ENCODE measurements at places on chromosomes 3 and 15.

GRCh38 chr3:78988324-78988723 lies 779.5 kb downstream of the ROBO1 start:
- no peak for DNase-seq

GRCh38 chr15:72312605-72313447 lies 7.1 kb downstream of the CELF6 start:
- peak; percentile 59 for DNase-seq

DNA sequence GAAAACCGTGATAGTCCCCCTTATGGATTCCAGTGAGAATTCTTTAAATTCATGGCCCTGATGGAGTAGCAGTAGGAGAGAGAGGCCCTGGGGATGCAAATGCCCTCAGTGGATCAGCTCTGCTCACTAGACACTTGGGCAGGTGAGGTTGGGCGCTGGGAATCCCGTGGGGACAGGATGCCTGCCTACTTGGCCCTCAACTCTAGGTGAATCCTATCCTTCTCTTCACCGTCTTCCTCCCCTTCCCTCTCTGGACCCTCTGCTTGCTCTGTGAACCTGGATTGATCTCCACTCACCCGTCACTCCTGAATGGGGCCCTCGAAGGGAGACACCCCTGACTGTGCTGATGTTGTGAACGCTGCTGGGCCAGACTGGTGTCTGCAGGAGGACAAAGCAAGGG lies 77.4 kb downstream of the SEC22A start:
- no peak for DNase-seq

GRCh38 chr15:39888809-39889208 lies 31.3 kb downstream of the GPR176 start:
- DNase-seq: no peak

- peak; percentile 97 for DNase-seq
Measured at GRCh38 chr3:160449636-160450598, at the start of gene TRIM59. Gene TRIM59, minus strand, starts transcription at chr3:160449786. Its CDS starts 10,603 bp downstream, at chr3:160439183.

DNA sequence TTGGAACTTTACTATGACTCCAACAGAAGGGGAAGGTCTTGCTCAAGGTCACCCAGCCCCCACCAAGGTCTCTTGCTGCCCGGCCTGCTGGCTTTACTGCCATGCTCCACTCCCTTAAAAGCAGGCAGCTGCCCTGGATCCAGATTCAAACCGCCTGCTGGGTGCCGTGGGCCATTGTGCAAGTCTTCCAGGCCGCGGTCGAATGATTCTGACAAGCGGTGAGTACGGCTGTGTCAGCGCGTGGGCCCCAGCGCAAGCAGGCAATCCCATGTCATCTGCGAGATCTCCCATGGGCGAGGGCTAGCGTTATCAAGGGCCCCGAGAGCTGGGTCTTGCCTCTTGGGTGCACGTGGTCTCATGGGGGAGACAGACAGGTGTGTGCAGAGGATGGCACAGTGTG lies 37.6 kb downstream of the CORO2B start:
- no peak for DNase-seq

DNA sequence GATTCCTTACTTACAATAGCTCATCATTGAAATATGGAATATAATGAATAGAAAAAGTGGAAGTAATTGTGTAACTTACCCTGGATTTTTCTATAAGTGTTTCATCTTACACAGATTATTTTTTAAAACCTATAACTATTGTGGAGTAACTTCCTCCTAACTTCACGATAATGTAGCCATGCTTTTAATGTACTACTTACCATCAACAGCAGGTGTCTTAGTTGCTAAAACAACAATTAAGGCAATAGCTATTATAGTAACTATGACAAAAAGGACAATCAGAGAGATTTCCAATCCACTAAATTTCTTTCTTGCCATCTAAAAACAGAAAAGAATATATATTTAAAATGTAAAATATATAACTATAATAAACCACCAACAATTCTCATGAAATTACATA lies 2.6 kb downstream of the SI start:
- no peak for DNase-seq

DNA sequence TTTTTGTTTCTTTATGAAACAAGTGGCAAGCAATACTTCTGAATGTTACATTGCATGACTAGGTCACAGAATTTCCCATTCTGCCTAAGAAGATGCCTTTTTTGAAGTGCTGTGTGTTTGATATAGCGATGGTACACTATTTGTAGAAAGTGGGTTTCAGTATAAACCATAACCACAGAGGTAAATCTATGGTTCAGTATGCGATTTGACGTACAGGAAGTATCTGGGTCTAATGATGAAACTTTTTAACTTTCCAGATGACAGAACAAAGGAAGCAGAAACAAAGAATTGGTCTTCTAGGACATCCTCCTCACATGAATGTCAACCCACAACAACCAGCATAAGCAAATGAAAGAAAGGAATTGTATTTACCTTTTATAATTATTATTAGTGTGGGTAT lies 133.4 kb upstream of the BHLHE40 start:
- DNase-seq: no peak

DNA sequence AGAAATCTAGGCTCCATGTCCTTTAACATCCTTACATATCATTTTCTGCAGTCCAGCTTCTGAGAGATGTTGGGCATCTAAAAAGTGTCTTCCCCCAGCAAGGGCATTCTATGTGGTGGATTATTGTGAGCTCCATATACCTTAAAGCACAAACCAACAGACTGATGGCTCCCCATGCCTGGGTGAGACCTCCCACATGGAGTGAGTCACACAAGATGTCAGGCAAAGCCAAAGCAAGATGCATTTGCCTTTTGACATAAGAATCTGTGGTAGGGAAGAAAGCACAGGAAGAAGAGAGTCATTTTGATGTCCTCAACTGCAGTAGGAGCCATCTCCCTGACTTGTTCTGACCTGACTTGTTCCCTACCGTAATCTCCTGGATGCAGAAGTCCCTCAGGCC lies 238.7 kb upstream of the EIF1B start:
- no peak for DNase-seq

- no peak for DNase-seq
Measured at GRCh38 chr15:29910068-29910467, 87.8 kb upstream of the TJP1 start.

- DNase-seq: no peak
Measured at GRCh38 chr3:193943200-193943599, 192.7 kb upstream of the HES1 start.

GRCh38 chr3:14793126-14793857 lies 25.5 kb upstream of the FGD5 start:
- DNase-seq: no peak

DNA sequence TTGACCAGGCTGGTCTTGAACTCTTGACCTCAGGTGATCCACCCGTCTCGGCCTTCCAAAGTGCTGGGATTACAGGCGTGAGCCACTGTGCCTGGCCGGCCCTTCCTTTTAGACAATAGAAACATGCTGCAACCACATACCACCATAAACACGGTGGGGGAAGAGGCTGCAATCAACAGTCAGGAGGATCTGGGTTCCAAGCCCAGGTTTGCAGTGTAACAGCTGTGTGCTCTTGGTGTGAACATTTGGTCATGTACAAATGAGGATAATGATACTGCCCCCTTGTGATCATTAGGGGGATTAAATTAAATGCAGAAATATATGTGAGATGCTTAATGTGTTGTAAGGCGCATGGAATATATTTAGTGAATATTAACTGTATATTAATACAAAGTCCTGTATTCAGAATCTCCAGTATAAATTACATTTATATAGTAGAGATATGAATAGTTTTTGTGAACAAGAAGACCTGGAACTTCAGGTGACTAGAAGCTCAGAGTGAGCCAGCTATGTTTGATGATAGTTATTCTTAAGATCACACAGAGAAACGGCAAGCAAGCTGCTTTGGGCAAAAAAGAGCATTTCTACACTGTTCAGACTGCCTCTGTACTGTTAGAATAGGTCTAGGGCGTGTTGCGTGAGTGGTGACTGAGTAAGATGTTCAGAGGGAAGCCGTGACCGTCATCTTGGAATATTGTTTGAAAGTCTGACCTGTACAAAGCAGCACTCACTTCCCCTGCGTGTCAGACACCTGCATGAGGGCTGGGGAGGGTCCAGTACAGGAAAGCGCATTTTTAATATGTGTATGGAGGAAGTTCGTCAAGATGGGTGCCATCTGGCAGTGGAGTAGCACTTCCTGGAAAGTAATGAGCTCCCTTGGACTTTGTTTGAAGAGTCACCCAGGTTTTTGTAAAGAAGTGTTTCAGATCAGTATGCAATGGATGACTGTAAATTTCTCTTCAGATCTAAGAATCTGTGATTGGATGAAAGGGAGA lies 125.8 kb downstream of the PGPEP1L start:
- DNase-seq: no peak

- DNase-seq: peak; percentile 64
Measured at GRCh38 chr3:106609666-106610301, 741.0 kb upstream of the CBLB start.

DNA sequence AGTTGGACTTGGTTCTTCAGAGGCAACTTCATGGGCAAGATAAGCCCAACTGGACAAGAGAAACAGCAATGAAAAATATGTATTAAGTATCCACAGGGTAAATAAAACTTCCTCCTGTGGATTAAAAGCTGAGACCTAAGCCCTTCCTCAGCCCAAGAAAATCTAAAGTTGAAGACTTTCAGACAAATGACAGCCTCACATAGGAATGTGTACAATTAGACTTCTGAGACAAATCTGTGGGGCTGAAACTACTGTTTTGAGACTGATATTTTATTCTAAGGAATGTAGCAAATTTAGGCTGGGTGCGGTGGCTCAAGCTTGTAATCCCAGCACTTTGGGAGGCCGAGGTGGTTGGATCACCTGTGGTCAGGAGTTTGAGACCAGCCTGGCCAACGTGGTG lies 74.2 kb upstream of the IL12A start:
- no peak for DNase-seq

GRCh38 chr3:178823150-178823549 lies 248.5 kb downstream of the ZMAT3 start:
- no peak for DNase-seq

DNA sequence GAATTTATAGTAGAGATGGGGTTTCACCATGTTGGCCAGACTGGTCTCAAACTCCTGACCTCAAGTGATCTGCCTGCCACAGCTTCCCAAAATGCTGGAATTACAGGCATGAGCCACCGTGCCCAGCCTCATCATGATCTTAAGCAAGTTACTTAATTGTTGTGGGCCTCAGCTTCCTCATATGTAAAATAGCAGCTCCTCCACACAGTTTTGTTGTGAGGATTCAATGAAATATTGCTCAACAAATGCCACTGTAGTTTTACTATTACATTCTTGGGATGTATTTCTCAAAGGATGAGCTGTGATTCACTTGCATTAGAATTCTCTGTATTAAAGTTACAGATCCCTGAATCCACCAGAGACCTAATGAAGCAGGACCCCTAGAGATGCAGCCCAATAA lies 168.8 kb downstream of the ADAMTS9 start:
- no peak for DNase-seq

DNA sequence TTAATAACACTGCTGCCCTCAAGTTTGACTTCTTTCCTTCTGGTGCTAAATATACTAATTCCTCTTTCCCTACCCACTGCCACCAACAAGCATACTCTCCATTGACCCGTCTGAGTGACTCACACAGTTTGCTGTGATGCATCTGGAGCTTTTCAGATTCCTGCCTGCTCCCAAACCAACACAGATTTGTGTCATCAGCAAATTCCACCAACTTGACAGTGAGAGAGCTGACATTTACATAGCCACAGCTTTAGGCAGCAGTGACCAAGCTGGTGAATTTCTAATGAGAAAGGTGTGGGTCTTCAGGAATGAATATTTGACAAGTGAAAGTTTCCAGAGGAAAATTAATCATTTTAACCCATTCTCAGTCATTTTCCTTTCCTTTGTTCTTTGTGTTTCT lies 96.5 kb upstream of the PRICKLE2 start:
- DNase-seq: no peak

DNA sequence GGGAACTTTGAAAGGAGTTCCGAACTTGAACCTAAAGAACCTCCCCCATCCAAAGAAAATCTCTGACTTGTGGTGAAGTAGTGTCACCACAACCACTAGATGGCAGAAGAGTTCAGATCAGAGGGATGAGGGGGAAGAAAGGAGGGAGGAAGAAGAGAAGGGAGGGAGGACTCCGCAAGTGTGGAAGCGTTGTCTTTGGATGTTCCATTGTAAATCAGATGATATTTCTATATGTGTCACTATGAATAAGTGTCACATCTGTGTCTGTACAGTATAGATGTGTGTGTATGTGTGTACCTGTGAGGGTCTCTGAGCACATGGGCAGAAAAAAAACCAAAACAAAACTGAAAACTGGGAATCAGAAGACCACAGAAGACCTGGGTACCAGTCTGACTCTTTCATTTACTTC lies 16.9 kb downstream of the SLC24A1 start:
- DNase-seq: peak; percentile 37

GRCh38 chr15:33912326-33912725 lies 56.0 kb upstream of the CHRM5 start:
- no peak for DNase-seq

DNA sequence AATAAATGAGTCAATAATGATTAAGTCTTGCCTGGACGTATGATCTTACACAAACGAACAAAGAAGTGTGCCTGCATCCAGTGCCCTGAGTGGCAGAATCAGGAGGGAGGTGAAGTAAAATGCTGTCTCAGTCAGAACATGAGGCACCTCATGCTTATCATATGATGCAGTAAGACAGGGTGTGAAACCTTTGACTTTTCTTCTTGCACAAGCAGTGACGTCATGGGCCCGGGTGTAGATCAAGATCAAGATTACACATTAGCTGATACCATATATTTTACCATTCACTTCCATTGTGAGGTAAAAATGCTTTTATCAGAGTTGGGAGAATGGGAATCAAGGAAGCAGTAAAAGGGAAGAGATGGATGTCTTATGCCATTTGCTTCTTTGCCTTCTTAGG lies 291.6 kb upstream of the PLSCR5 start:
- no peak for DNase-seq

- no peak for DNase-seq
Measured at GRCh38 chr15:51348688-51349087, 7.2 kb downstream of the GLDN start.

- DNase-seq: no peak
Measured at GRCh38 chr3:10843378-10843777, 27.4 kb downstream of the SLC6A11 start.

DNA sequence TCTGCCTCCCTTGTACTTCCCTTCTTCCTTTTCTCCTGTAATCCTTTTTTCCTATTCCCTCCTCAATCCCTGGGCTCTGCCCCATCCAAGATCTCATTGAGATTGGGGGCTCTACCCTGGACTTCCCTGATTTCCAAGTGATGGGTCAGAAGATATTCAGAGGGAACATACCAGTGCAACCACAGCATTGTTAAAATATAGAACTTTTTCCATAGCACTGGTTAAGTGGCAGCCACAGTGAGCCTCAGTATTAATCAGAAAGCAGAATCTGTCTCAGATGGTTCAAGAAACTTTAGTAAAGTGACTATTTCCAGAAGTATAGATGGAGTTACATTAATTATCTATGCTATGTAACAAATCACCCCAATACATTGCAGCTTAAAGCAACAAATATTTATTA lies 18.7 kb upstream of the SCN10A start:
- no peak for DNase-seq

GRCh38 chr3:156400735-156401134 lies 154.2 kb downstream of the SSR3 start:
- DNase-seq: no peak

DNA sequence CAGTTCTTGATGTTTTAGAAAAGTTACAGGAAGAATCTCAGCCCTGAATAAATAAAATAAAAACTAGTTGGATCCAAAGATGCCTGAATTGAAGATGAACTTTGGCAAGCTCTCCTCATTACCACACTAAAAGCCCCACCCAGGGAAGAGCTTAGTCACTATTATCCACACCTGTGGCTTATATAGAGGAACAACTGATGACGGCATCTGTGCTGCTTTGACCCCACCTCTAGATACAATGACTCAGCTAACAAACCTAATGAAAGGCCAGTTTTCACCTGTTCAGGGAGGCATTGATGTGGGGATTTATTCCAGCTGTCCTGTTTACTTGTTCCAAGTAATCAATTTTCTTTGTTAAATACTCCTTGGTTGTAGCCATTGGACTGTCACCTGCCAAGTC lies 604.7 kb upstream of the EPHA6 start:
- DNase-seq: no peak
